ENCODE measurements at places on chromosomes 12 and 14.

- DNase-seq = no peak
These were observed 129.4 kb downstream of the RPAP3 start for GRCh38 chr12:47576289-47576945.

DNA sequence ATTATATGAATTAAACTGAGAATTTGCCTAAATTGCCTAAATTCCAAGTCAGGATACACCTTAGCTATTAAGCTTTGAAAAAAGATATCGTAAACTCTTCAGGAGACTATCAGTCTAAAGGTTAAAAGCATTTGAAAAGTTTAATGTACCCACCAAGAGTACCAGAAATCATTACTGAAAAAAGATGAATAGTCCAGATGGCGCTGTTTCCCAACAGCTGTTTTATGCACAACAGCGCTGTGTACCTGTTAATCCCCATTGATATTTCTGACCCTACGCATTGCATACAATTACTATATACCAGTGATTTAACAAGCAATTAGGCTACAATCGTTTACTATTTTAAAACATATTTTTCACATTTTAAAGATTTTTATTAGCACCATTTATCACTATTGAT lies 185.0 kb downstream of the PLCZ1 start:
- no peak for DNase-seq

DNA sequence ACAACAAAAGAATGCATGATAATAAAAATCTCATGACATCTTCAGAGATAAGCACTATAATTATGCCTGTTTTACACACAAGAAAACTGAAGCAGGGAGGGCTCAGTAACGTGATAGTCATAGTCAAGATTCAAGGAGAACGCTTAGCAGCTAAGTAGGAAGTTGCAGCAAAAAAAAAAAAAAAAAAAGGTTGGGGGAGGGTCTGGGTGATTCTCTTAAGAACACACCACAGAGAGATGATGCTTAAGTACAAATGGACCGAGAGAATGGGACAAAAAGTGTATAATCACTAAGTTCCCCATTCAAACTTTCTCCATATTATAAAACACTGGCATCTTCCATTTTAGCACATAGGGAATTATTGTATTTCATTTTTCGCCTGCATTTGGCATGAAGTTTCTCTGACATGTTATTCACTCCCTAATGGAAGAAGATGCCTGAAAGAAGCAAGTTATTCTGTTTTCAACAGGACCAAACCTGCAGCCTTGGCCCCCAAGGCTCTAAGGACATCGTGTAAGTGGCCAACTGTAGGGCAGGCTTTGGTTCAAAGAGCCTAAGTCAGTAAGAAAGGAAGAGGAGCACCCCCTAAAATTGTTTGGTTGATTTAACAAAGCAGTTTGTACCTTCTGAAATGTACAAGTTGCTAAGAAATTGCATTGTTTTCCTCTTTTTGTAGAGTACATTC lies 142.9 kb upstream of the TMPO start:
- no peak for DNase-seq

GRCh38 chr12:89194683-89195082 lies 157.6 kb downstream of the DUSP6 start:
- no peak for DNase-seq

DNA sequence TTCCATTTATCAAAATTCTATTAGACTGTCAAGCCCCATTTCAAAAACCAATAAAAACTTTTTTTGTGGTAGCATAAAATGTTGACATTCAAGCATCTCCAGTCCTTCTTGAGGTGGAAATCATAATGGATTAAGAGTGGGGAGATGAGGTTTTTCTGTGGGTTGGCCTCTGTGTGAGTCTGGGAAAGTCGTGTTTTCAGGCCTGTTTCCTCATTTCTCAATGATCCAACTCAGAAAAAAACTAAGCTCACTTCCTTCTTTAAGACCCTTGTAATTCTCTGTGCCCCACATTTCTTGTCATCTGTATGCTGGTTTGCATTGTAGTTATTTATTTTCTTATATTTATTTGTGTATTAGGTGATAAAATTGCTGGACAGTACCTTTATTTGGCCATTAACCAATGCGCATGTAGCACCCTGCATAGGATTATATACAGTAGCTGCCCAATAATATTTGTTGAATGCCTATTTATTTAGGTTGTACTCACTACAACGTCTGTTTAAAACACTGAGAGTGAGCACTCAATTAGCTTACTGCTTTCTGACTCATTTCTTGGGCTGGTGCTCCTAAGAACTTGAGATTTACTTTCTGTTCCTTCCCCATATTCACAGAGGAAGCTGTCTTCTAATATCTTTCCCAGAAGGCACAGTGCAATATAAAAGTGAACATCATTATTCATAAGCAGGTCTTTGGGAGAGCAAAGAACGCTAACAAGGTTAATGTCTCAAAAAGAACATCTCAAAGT lies 121.9 kb downstream of the DNAI7 start:
- no peak for DNase-seq

Measured in suprapubic skin (tissue), 4 donors.